ENCODE measurements at places on chromosomes 16 and 17.

DNA sequence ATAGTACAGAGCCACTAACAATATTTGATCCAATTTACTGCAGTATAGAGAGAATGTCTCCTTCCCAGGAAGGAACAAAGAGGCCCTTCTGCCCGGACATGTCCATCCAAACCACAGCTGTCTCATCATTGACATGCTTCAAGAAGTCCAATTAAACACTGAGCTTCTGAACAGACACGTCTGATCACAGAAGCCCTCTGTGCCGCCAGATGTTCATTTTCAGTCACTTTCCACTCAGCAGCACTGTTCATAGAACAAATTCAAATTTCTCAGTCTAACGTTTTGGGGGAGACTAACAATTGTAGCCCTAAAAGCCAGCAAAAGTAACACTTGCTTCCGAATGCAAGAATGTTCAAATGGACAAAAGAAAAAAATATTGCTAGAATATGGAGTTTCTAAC is 15.3 kb downstream of the ZC3H7A start:
- DNase-seq = no peak

DNA sequence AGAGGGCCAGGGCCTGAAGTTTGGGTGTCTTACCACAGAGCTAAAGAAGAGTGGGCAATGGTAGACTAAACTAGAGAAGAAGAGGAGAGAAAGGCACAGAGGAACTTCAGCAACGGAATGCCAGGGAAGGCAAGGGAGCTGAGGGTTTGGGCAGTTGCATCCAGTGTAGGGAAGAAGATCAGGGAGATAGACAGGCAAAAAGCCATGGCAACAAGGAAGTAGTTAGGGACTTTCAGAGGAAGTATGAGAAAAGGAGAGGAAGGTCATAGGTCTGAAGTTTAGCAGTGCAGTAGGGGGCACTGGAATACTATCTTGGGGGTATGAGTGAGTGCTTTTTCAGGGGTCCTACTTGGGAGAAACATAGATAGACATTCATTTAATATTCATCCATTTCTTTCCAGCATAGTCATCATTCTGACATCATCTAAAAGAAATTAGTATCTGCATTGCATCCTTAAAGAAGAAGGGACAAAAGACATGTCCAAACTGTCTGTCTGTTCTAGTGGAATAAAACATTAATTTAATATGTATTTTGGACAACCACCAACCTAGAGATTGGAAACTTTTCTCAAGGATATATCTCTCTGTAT is 2.2 kb upstream of the NF1 start:
- DNase-seq = no peak

DNA sequence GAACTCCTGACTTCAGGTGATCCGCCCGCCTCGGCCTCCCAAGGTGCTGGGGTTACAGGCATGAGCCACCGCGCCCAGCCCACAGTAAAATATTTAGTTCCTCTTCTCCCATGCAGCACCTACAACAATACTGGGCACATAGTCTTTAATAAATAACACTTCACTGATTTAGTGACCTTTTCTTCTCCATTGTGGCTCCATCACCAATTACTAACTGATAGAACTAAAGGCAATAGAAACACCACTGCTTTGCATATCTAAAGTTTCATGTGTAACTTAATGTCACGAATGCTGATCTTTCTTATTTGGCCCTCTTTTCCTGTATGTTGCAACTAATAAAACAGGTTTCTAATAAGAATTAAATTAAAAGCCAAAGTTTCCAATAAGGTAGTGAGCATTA is 38.9 kb downstream of the TRIM37 start:
- DNase-seq = no peak

GRCh38 chr17:52148288-52148968 is 10.1 kb downstream of the CA10 start:
- DNase-seq = no peak

- DNase-seq = no peak
Observed at GRCh38 chr17:32158870-32159585, 16.7 kb downstream of the RHOT1 start.

DNA sequence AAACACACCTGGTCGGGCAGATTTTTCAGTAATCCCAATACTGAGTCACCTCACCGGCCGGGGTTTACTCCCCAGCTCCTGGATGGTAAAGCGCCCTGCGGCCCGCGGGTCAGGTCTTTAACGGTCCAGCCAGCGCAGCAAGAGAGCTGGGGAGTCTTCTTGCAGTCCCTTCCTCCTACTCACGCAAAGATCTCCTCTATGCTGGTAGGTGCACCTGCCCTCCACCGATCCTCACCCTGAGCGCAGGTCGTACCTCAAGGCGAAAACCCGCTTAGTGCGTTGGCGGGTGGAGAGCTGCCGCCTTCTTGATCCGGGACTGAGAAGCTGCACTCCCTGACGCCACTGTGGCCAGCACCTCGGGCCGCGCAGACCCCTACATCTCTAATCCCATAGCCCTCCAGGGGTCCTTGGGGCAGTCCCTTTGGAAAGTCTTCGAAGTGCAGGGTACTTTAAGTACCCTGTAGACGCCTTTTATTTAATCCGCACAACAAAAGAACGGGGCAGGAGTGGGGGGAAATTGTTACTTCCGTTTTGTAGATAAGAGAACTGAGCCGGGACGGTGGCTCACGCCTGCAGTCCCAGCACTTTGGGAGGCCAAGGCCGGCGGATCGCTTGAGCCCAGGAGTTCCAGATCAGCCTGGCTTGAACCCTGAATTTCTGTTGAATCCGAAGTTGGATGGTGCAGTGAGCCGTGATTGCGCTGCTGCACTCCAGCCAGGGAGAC is 10.4 kb upstream of the HOXB13 start:
- DNase-seq = no peak

DNA sequence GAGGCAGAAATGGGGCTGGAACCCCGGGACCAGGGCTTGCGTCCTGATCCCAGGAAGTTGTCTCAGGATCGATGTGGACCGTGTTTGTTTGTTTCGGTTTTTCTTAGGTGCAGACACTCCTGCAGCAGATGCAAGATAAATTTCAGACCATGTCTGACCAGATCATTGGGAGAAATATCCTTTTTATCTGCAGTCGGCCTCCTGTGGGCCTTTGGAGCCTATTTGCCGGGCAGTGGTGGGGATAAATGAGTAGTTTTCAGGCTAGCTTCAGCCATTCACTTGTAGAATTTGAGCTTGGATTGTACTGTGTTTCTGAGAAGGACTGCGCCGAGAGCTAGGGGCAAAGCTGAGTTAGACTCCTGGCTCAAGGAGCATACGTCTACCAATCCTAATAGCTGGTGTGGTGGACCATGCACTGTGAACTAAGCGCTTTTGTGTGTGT is 816 bp downstream of the HSBP1 start:
- no peak for DNase-seq

DNA sequence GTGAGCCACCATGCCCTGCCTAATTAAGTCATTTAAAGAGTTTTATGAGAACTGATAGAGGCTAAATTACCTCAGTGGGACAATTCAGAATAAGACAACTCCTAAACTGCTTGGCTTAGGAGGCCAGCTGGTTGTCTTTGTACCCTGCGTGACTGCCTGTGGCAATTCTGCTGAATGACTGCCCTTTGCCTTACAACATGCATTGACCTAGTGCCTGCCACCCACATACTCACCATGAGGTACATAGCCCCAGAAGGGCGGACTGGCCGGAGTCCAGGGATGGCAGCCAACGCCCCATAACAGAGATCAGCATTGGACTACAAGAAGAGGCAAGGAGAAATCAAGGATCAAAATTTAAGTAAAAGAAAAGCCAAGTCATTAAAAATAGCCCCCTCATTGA is 7.3 kb downstream of the TAT start:
- no peak for DNase-seq

- no peak for DNase-seq
Observed at GRCh38 chr17:8611137-8611536, 19.4 kb downstream of the MYH10 start.

DNA sequence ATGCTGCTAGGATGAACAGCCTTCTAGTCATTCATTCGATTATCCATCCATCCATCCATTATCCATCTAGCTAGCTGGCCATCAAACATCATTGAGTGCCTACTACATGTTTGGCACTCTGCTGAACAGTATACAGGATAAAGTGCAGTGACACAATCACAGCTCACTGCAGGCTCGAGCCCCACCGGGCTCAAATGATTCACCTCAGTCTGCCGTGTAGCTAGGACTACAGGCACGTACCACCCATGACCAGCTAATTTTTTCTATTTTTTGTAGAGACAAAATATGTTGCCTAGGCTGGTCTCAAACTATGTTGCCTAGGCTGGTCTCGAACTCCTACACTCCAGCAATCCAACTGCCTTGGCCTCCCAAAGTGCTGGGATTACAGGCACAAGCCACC is 50.0 kb downstream of the SSH2 start:
- no peak for DNase-seq

DNA sequence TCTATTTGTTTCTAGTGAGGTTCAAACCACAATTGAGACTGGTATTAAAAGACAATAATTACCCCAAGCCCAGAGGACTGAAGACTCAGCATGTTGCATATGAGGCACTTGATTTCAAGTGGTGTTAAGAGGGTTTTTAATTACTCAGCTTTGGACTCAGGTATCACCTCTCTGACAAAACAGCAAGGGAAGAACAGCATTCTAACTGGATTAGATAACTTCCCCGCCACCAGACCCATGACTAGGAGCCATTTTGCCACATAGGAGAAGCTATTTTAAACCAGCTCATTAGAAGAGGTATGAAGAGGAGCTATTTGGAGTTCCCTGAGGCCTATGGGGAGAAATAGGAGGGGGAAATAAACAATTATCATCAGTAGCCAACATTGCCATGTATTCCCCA is 226.1 kb upstream of the TOX3 start:
- DNase-seq = no peak

DNA sequence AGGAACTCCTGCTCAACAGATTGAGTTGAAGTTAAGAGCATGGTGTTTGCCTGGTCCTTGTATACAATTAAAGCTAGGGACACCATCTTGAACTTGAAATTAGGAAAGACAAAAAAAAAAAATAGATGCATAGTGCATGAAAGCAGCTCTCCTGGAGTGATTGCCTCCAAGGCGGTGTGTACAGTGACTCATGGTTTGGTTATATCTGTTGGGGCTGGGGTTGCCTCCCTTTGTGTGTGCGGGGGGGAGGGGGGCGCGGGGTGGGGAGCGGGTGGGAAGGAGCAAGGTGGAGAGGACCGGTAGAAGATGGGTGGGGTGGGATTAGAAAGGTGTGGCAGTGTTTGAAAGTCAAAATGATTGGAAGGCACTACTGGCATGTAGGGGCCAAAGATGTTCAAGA is 3.4 kb downstream of the TMED6 start:
- DNase-seq = no peak

GRCh38 chr17:37516127-37516571 is 26.5 kb downstream of the DUSP14 start:
- DNase-seq = no peak

DNA sequence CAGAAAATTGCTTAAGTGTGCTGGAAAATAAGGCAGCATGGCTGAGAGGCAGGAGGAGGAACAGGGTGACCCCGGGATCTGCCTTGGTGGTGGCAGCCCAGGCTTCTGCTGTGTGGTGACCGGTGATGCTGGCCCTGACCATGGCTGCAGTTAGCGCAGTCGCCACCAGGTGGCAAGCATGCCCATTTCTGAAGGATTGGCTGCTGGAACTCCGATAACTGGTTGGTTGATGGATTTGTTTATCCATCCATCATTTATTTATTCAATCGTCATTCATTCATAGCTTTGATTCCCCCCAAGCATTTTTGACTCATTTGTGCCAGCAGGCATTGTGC is 29.1 kb upstream of the ITGA3 start:
- peak; percentile 88 for DNase-seq

- no peak for DNase-seq
Observed at GRCh38 chr17:44502598-44503146, 534 bp downstream of the GPATCH8 start.

GRCh38 chr17:44915862-44916780 is 821 bp upstream of the GFAP start:
- no peak for DNase-seq

GRCh38 chr16:20711277-20711911 is 13.9 kb upstream of the ACSM1 start:
- no peak for DNase-seq

DNA sequence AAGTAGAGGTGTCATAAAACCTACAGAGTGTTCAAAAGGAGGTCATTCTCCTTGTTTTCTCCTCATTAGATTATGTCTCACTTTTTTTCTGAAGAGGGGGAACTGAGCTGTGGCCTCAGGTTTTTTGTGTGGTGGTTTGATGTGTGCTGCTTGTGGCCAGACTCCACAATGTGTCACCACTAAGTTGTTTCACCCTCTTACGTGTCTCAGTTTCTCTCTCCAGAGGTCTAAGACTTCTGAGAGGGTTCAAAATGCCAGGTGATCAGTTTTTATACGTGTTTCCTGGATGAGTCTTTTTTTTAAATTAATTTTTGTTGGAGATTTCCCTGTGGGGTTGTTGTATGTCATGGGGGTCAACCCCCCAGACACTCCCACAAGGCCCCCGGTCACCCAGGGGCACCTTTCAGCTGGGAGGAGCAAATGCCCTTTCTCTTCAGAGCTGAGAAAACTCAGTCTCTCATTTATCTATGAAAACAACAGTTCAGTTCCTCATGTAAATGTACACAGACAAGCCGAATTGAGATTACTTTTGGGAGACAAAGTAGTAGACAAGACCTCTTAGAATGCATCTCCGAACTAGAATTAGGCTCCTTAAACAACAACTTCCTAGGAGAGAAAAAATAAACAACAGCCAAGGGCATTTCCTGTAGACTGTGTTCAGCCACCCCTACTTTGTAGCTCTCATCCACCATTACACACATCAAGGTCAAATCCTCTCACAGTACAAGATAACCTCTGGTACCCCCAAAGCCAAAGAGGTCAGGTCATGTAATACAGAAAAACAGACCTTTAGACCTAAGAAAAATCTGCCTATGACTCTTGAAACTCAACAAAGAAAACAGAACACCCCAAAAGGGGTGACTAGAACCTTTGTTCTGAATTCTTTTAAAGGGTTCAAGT is 23.9 kb upstream of the TMEM98 start:
- DNase-seq = no peak

Measured in activated CD4-positive, CD25-positive, alpha-beta regulatory T cell treated with anti-CD3 and anti-CD28 coated beads, Interleukin-2, amount 50 U/mL, for 72 hours (primary cell).